ENCODE measurements at places on chromosomes 4 and X. TPM values are rescaled to one million over a fixed set of nuclear protein-coding genes. Genes with fewer than 3 reads are reported as not detected.

DNA sequence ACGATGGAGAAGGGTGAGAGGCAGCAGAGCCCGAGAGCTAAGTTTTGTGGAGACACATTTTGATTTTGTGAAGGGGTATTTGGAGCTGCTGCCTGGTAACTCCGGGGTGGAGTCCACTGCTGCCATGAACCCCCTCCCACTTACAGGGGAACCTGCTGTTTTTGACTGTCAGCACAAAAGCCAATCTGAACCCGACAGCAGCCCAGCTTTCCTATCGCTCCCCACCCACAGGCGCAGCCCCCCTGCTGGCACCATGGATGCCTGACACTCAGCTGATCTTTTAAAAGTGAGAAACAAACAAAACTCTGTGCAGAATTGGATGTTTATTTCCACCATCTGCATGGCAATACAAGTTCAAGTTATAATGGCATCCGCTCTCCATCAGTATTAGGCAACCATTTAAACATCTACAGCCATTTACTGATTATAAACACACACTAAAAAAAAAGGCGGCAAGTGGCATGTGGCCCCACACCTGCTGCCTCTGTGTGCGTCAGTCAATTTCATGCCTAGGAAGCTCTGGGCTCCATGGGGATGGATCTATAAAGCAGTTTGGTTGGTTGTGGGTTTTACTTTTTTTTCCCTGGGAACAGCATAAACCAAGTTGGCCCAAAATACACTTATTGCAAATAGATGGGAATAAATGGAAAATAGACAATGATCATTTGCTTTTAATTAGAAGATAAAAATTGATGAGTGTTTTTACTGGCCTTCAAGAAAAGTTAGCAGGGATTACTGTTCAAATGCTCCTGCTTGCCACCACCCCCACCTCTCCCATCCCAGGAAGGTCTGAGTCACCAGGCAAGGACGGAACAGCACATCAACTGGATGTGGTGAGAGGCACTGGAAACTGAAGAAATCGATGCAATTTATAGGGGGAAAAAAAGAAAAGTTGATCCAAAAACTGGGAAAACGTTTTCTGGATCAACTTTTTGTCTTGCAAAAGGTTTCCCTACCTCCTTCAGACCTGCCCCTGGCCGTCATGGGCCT, 46.0 kb downstream of the SEPSECS start:
- DNase-seq, result peak; percentile 51

DNA sequence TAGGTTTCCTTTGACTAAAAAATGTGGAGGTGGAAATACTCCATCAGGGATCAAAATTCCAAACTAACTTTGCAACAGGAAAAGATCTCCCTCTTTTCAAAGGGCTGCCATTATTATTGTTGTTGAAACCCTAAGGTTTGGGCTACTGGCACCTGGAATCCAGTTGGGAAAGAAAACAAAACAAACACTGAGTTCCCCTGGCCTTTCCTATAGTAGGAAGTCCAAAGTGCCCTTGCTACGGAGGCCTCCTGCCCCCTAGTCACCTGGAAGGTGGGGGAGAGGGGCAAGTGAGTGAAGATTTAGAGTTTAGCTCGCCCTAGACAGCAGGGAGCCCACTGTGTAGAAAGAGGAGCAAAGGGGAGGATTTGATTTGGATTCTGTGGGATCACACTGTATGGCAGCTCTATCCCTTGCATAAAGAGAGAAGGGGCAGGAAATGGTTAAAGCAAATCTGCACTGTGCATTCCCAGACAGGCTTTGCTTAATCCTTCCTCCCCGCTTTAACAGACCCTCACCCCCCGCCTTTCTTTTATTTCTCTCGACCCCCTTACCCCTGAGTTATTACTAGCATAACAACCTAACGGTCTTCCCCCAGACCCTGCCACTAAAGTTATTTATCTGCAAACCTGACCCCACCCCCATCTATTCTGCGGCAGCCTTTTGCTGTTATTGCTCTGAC, 627 bp upstream of the FAT4 start:
- no peak for DNase-seq

DNA sequence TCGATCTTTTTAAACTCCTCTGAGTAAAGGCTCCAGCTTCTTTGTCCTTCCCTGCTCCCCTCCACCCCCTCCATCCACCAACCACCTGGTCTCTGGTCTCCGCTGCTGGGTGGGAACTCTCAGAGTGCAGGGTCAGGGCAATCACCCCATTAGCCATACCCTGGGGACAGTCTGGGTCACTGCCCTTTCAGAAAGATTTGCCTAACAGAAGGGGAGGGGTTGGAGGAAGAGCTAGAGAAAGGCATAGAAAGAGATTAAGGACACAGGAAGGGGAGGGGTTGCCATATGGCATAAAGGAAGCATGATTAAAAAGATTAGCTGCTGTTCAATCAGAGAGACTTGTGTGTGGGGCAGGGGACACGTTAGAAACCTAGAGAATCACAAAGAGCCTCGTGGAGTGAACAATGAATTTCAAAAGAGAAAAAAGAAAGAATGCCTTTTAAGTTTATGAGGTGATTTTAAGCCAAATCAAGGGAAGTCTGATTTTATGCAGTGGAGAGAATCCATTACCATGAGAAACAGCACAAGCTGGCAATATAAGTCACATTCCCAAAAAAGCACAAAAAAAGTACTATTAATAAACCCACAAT, 115.5 kb upstream of the ACSL4 start:
- no peak for DNase-seq

GRCh38 chrX:128250621-128251020, 198.4 kb upstream of the ACTRT1 start:
- DNase-seq, result no peak

GRCh38 chr4:46444318-46445000, 54.5 kb upstream of the GABRA2 start:
- DNase-seq, result no peak

- peak; percentile 91 for DNase-seq
Observed at GRCh38 chr4:128385683-128386304, 98.2 kb upstream of the PGRMC2 start.

The HEPH gene
- under 0.01 TPM for total RNA-seq

GRCh38 chr4:88230461-88230891, 53.9 kb downstream of the PPM1K start:
- no peak for DNase-seq

The LRP2BP gene
- total RNA-seq, result 0.53 TPM

DNA sequence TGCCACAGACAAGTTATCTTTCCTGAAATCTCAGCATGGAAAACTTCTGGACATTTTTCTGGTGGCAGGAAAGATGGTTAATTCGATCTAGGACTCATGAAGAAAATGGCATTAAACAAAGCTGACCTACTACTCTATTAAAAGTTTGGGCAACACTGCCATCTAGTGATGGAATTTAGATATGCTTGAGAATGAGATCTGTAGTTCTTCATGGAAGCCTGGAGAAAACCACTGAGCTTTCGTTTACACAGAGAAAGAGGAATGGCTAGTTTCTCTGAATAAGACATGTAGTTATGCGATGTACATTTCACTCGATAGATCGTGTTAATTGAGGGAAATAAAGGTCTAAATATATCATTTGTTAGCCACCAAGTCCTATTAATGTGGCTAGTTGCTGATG, 51.7 kb upstream of the CHRDL1 start:
- peak; percentile 54 for DNase-seq

DNA sequence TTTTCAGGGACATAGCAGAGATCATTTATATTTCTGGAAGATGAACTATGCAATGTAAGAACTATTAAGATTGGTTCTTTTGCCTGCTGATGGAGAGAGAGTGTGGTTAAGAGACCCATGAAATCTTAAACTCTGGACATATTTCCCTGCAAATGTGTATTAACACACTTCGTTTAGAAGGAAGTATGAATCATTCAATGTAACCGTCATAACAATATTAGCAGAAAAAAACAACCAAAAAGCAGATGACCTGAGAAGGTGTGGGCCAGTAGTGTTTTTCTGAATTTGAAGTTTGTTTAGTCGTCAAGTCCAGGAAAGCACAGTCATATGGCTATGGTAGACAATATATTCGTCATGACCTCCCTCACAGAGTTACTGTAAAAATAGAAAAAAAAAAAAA, 2.5 kb upstream of the TMPRSS11D start:
- DNase-seq, result peak; percentile 91

- no peak for DNase-seq
Observed at GRCh38 chr4:158613046-158613445, 58.6 kb downstream of the C4orf46 start.

GRCh38 chr4:181476508-181476890, 766.7 kb upstream of the TENM3 start:
- DNase-seq, result no peak

- DNase-seq, result peak; percentile 80
Observed at GRCh38 chrX:123432361-123433150, 248.5 kb downstream of the GRIA3 start.

GRCh38 chr4:76640353-76640910, 205.4 kb downstream of the SHROOM3 start:
- DNase-seq, result peak; percentile 77

The PHOX2B gene
- total RNA-seq, result not detected

DNA sequence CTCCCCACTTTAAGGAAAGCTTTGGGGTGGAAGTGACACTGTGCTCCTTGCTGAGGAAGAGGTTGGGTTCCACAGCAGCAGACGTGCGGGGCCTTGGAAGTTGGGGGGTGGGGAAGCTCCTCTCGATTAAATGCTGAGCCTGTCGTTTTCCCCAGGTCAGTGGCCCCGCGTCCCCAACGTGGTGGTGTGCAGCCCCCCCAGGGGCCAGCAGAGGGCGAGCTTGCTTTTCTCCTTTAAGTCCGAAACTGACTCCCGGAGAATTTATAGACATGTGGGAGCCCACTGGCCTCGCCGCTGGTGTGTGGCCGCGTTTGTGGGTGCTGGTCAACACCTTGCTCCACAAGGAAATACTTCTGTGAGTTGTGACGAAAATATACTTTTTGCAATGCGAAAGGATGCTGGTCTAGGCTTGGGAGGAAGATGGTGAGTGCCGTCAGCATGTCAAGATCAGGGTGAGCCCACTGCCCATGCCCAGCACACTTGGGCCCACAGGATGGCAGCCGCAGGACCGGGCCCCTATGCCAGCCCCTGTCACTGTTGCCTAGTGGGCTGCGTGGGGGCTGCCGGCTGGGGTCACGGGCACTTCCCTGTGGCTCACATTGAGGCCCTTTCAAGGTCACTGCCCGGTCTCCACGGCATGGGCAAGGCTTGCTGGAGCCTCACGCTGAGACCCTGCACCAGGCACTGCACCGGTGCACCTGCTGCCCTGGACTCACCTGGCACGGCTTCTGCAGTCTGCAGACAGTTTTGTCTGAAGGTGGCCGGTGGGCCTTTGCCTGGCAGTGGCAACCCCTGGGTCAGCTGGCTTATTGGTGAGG, 9.4 kb downstream of the UVSSA start:
- DNase-seq, result no peak

DNA sequence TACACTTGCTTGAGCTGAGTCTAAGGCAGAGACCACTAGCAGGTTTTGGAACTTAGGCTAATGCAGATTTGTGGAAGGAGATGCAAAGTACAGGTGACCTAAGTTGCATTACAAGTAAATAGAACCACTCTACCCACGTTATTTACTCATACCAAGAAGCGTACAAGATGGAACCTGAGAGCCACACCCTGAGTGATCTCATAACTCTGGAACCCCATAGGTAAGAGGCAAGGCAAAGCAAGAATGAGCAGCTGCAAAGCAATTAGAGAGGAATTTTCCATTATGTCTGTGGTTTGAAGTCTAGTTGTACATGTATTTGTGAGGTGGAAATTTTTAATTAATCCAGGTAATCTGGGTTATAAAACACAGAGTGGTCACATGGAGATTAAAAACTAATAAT, 55.4 kb downstream of the CC2D2A start:
- DNase-seq, result peak; percentile 98

GRCh38 chr4:89957046-89957926, 62.6 kb downstream of the MMRN1 start:
- DNase-seq, result no peak

DNA sequence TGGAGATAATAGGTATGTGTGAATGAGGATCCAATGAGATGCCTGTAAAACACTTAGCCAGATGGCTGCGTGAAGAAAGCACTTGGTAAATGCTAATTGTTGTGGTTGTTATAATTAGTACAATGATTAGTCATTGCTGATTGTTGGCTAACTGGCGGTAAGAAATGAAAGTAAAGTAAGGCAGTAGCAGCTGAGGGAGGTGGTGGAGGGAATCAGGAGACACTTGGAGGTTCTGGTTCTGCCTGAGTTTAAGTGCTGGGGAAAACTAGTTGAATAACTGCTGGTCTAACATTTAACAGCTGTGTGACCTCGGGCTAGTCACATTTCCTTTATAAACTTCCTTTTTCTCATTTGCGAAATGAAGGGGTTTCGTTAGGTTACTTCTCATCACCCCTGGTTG, 30.9 kb downstream of the CD38 start:
- no peak for DNase-seq

DNA sequence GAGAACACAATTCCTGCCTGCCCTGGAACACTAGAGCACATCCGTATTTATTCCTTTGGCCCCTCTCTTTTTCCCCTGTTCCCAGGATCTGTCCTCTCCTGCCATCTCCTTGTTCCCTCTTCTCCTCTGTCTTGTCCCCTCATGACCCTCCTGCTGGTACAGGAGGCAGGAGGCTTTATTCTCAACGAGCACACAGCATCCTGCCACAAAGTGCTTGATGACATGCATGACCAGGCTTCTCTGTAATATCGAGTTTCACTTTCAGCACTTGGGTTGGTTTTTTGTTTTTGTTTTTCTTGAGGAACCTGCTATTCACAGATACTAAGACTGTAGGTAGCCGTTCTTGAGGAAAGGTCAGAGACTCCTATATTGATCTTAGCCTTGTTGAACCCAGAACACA, 35.3 kb downstream of the NALF2 start:
- DNase-seq, result no peak

DNA sequence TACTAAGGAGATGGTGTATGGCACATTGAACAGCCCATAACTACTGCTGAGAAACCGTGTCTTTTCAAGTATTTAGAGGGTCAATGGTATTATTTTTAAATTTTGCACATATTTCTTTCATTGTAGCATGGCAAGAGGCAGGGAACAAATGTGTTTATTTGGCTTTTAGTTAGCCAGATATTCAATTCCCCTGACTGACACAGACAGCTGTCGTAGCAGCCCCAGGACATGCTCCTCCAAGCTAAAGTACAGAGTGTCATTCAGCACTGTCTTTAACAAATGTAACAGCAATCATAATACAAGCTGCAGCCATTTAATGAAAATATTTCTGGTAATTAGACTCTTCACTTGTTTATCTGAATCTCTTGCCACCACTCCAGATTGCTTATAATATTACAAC, 687.1 kb downstream of the KLHL13 start:
- no peak for DNase-seq

DNA sequence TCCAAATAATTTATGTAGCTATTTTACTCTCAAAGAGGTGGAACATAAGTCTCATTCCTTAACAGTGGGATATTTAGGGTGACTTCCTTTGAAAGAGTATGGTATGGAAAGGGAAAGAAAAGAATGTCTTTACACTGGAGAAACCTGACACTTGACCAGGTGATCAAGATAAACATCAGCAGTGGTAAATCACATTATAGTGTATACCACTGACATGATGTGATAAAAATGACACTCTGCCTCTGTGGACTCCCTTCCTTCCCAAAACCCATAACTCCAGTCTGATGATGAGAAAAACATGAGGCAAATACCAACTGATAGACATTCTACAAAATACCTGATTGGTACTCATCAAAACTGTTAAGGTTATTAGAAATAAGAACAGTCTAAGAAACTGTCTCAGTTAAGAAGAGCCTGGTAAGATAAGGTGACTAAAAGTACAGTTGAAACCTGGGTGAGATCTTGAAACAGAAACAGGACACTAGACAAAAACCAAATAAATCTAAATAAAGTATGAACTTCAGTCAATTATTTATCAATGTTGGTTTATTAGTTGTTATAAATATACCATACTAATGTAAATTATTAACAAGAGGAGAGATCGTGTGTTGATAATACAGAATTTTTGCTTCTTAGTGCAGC, 144.2 kb upstream of the PCDH18 start:
- DNase-seq, result no peak

Measured in bronchial epithelial cell (primary cell).